ENCODE measurements at places on chromosomes 16 and 17. TPM values are rescaled to one million over a fixed set of nuclear protein-coding genes. Genes with fewer than 3 reads are reported as not detected.

DNA sequence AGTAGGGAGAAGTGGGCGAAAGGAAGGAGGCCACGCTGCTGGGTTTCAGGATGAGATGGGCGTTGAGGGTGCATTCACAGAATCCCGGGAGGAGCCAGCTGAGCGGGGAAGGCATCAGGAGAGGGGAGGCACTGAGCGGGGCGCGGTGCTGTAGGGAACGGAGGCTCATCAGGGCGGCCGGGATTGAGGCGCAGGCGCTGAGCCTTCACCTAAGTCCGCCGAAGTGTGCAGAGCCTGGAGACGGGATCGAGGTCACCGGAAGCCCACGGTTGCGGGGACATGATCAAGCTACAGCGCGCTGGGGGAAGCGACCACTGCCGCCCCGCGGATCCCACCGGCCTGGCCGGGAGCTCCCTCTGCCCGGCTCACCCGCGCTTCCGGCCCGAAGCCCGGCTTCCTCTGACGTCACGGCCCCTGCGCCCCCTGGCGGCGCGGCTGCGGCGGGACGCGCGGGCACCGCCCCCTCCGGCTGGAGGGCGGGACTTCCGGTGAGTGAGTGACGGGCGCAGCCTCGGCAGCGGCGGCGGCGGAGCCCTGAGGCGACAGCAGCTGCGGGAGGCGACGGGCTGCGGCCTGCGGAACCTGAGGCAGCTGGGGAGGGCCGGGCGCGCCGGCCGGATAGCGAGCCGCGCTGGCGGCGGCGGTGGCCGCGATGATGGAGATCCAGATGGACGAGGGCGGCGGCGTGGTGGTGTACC, at the start of gene MAPK8IP3:
MAPK8IP3 (plus strand) TSS at position 508 of the 698 bp plus-strand sequence; CDS start at position 653, 145 bp downstream.
- peak; percentile 92 for DNase-seq

DNA sequence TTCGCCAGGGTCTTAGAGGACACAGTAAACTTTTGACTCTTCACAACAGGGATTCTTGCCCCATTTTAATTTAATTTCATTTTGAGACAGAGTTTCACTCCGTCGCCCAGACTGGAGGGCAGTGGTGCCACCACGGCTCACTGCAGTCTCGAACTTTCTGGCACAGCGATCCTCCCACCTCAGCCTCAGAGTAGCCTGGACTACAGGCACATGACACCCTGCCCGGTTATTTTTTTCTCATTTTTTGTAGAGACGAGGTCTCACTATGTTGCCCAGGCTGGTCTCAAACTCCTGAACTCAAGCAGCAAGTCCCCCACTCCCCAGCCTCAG, 329 bp upstream of the NLE1 start:
- DNase-seq: no peak

- DNase-seq: peak; percentile 78
Measured at GRCh38 chr17:34171245-34171818, 83.8 kb upstream of the CCL2 start.

- DNase-seq: no peak
Measured at GRCh38 chr17:64447526-64447925, 1.4 kb upstream of the MILR1 start.

GRCh38 chr16:30033270-30033669, 2.2 kb upstream of the TLCD3B start:
- DNase-seq: no peak

- DNase-seq: no peak
Measured at GRCh38 chr17:60743799-60744198, 66.1 kb downstream of the BCAS3 start.

GRCh38 chr16:27083861-27084261, 17.1 kb downstream of the C16orf82 start:
- DNase-seq: no peak

GRCh38 chr17:38562215-38562569, 43.6 kb downstream of the SRCIN1 start:
- DNase-seq: no peak

- peak; percentile 98 for DNase-seq
Measured at GRCh38 chr16:67806428-67807147, at the start of the genes RANBP10 and TSNAXIP1. RANBP10 (minus strand) TSS chr16:67806560; CDS start chr16:67806536, 24 bp downstream. TSNAXIP1 (plus strand) TSS chr16:67806889; CDS start chr16:67807150, 261 bp downstream.

DNA sequence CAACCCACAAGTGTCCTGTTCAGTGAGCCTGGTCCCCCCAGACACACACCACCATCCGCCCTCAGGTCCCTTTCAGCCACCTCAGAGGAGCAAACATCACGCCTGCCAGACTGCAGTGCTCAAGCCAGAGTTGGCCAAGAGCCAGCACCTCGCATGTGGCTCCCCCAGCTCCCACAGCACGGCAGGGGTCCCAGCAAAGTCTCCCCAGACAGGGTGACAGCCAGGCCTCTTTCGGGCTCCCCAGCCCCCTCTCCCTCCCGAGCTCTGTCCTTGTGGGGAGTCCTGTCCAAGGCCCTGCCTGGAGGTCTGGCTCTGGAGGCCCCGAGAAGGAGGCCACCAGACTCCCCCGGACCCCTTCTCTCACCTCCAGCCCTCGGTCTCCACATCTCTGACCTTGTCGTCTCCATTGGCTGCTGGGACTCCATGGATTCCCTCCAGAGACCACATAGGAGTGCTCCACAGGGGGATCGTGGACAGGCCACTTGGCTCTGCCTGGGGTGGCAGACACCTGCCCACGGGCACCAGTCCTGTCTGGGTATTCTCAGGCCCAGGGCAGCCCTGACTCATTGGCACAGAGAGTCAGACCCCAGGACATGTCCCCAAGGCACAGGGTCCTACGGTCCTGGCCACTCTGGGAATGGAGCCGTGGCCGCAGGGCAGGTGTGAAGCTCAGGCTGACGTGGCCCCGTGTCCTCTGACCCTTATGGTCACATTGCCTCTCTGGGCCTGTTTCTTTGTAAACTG, 1.8 kb upstream of the MYADML2 start:
- no peak for DNase-seq

Gene HOXB1
- not detected for total RNA-seq

Gene DNAAF8
- 0.74 TPM for total RNA-seq

Gene WNK4
- total RNA-seq: 1.7 TPM

Gene KRT20
- not detected for total RNA-seq

Measured in Daoy (cell line).